SHP77 treated with DMSO at 0.1 percent for 48 hours (cell line): ENCODE measurements at places on chromosomes 4 and X.
A peak's percentile ranks its signal among the peaks of the same experiment; 100 is the strongest.

- DNase-seq, result no peak
Measured at GRCh38 chr4:140497747-140498636, at the start of gene MGAT4D. Gene MGAT4D, minus strand, starts transcription at chr4:140498293. Its CDS starts 71 bp downstream, at chr4:140498222.

DNA sequence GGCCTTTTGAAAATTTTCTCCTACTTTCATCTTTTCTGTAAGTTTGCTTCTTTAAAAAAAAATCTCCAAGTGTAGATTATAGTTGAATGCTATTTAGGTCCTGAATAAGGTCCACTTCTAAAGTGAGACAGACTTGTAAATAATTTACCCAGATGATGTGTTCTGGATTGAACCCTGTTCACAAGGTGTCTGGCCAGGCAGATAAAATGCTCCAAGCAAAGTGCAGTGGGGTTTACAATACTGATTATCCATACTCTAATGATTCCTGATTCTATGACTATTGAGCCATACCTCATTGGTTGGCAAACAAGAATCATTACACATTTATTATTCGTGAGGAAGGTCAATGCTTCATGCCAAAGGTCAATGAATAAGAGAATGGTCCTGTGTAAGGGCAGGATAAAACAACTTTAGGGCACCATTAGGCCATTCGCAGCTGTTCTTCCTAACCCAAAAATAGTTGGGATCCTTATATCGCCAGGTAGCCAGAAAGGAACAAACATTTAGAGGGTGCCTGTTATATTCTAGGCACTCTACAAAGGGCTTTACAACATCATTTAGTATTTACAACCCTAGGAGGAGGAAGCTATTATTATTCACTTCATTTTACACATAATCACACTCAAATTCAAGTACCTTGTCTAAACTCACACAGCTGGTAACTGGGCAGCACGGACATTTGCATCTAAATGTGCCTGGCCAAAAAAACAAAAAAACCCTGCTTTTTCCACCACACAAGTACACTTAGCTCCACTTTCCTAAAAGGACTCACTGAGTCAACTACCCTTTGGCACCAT, 18.6 kb upstream of the SAT1 start:
- DNase-seq, result no peak

GRCh38 chr4:732911-733630, 27.4 kb downstream of the PCGF3 start:
- DNase-seq, result no peak

DNA sequence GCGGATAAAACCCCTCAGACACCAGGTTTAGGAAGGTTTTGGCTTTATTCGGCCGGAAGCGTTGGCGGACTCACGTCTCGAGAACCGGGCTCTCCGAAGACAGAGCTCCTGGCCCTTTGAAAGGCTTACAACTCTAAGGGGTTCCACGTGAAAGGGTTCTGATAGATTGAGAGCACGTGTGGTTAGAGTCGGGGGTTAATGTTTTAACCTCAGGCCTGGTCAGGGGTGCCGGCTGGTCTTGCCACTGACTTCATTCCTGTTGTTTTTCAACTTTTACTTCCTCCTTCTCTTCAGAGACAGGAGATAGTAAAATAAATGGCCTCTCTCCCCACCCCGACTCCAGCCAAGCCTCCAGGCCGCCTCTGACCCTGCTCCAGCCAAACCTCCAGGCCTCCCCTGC, 4.7 kb upstream of the ASMT start:
- DNase-seq, result no peak

- DNase-seq, result no peak
Measured at GRCh38 chrX:119028733-119029330, 44.0 kb upstream of the CT47C1 start.

GRCh38 chr4:148288448-148288847, 153.8 kb downstream of the NR3C2 start:
- no peak for DNase-seq

DNA sequence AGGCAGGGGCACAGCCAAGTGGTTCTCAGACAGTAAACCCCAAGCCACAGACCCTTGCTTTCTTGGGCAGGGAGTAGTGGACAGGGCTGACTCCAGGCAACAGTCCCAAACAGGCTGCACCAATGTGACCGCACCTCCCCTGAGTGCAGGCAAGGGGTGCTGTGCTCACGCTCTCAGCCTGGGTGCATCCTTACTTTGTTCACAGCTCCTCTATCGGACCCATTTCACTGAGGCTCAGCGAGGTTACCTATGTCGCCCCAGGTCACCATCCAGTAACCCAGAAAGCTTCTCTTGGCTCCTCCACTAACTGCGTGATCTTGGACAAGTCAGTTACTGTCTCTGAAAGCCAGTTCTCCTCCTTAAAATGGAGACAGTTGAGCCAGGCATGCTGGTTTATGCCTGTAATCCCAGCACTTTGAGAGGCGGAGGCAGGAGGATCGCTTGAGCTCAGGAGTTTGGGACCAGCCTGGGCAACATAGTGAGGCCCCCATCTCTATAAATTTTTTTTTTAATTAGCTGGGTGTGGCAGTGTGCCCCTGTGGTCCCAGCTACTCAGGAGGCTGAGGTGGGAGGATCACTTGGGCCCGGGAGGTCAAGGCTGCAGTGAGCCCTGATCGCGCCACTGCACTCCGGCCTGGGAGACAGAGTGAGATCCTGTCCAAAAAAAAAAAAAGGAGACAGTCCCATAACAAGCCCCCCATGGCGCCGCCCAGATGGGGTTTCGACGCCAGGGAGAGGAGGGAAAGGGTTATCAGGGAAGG, 823 bp upstream of the MAN2B2 start:
- DNase-seq, result no peak

DNA sequence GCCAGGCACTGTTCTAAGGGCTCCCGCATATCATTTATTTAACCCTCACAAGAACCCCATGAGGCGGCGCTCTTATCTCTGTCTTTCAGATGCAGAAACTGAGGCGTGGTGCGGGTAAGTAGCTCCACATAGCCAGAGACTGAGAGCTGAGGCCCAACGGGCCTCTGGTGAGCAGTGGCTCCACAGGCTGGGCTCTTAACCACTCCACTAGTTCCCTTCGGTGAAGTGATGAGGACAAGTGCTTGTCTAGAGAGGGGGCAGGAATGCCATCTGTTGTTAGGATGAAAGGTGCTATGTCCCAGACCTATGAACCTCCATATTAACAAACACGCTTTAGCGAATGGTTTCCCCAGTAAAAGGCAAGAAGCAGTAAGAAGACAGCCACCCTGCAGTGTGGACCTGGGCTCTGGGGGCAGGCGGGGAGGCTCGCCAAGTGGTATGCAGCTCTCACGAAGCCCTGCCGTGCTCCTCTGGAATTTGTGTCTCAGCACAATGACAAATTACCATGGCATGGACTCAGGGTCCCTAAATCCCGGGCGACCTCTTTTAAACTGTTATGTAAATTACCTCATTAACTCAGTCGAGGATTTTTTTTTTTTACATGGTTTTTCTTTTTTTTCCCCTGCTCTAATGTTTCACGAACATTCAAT, 20.9 kb upstream of the S100G start:
- no peak for DNase-seq

DNA sequence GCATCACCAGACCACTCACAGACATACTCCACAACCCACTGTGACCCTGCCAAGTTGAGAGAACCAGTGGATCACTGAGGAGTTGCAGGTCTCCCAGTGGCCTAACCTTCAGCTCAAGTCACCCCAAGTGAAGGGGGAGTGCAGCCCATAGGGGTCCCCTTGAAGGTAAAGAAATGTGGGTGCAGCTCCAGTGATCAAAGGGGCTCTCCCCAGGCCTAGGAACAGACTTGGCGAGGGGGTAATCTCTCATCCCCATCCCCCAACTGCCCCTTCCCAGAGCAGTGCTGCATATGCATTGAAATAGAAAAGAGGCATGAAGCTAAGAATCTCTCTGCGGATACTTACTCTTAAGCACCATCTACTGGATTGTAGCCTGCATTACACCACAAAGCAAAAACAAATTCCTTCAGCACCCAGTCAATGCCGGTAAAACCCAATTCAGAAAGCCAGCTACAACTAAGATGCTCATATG, 27.0 kb downstream of the MAGEE1 start:
- no peak for DNase-seq

DNA sequence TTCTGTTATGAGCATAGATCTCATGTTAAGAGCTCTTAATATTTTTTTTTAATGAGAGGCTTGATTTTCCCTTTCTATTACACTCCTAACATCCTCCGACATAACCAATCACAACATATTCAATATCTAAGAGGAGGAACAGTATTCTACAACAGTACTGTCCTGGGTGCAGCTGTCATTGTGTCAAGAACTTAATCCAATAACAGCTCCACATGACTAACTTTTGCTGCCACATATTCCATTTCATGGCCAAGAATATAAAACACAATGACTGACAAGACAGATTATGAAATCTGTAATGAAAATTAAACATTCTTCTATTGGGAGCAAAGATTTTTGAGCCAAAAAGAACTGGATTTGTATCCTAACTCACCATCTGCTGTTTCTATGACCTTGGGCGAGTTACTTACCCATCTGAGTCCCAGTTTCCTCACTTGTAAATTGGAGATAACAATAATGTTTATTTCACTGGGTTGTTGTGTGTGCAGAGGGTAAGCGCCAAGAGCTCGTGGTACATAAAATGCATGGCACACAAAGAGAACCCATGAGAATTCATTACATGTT, 405.6 kb downstream of the SPRY1 start:
- DNase-seq, result no peak

DNA sequence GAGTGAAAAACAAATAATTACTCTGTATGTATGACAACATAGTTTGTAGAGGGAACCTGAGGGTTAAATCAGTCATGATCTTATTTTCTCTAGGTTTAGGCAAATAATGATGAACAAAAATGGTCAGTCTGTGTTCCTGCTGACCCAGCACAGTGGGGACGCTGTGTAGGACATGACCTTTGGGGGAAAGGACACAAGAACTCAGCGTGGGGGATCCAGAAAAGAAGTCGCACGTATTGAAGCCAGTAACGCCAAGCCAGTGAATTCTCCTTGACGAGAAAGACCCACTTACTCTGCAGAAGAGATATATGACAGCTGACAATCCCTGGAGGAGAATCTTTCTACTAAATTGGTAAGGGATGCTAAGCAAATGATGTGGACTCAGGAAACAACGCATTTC, 36.6 kb downstream of the HELT start:
- no peak for DNase-seq

GRCh38 chr4:170089668-170090351, at the start of gene AADAT:
Gene AADAT, minus strand, starts transcription at chr4:170089956. Its CDS starts 266 bp downstream, at chr4:170089690.
- DNase-seq, result peak; percentile 66

- DNase-seq, result no peak
Measured at GRCh38 chrX:39645178-39645895, 452.4 kb downstream of the BCOR start.

GRCh38 chrX:1475481-1475880, 22.8 kb upstream of the ASMTL start:
- DNase-seq, result no peak

GRCh38 chr4:25484243-25484721, 107.2 kb downstream of the ANAPC4 start:
- no peak for DNase-seq

GRCh38 chrX:68870357-68870756, 41.5 kb downstream of the EFNB1 start:
- DNase-seq, result no peak

- DNase-seq, result no peak
Measured at GRCh38 chr4:47213971-47214370, 182.6 kb downstream of the GABRB1 start.

DNA sequence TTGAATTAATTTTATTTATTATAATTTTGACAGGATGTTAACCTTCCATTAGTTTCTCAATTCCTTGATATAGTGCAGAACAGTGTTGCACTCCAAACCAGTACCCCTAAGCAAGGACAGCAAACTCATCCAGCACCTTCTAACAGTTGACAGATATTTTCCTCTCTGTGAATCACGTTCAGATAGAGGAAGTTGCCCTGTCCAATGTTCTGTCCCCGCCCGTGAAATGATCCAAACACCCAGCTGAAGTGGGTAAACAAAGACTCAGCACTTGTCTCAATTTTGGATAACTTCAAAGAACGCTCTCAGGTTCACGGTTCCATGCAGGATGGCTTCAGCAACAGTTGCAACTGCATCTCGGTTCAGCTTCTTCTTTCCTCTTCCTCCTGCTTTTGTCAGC, 1240.0 kb upstream of the ADGRL3 start:
- no peak for DNase-seq

DNA sequence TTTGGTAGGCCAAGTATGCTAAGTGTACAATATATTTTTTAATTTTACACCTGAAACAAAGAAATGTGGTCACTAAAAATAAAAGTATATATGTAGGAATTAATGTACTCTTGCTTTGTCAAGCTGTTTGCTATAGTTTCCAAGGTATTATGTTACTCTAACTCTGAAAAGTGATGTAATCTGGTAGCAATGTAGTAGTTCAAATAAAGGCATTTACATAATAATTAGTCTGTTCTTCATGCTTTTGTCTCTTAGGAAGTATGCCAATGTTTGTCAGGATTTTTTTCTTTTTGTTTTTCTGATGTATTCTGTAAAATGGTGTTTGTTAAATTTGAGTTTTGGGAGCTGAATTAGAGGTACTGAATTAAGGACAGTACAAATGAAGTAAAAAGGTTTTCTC, 89.5 kb downstream of the PLS3 start:
- DNase-seq, result no peak

DNA sequence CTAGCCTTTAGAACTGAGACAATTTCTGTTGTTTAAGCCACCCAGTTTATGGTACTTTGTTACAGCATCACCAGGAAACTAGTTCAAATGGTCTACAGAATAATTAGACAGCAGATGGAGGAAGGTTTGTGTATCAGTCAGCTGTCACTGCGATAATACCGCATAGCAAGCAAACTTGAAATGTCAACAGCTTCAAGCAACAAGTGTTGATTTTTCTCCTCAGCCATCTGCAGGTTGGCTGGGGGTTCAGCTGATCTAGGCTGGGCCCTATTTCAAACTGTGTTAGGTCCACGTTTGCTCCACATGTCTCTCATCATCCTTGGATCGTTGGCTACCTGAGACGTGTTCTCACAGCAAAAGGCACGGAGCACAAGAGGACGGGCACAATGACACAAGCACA, 19.2 kb upstream of the PHEX start:
- no peak for DNase-seq

DNA sequence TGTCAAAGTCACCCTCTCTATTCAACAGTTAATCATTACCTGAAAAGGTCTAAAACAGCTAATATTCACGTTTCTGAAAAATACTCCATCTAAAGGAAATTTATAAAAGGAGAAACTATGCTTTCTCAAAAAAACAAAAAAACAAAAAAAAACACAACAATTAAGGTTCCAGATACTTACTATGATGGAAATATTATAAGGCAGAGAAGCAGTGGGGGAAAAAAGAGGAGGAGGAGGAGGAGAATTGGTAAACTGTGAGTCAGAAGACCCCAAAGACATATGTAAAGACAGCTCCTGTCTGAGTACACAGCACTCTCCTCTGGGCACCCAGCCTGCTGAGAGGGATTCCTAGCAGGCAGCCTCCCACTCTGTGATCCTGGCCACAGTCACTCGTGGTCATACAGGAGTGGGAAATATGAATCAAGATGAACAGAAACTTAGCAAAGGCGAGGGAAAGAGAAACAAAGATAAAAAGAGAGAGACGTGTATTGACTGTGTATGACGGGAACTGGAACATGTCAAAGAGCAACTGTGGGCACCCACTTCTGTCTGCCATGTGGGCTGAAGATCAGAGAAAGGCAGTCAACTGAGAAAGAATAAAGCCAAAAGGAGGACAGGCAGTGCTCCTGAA, 12.5 kb downstream of the KLHL15 start:
- no peak for DNase-seq

GRCh38 chrX:69018416-69019072, 146.7 kb downstream of the PJA1 start:
- DNase-seq, result no peak

- DNase-seq, result no peak
Measured at GRCh38 chrX:6644411-6644810, 109.5 kb upstream of the VCX3A start.

- DNase-seq, result no peak
Measured at GRCh38 chr4:183967266-183967665, 62.2 kb downstream of the STOX2 start.
